EH (cell line): ENCODE measurements at places on chromosomes 2 and 18.

- no peak for DNase-seq
These were observed 304.1 kb upstream of the TNP1 start for GRCh38 chr2:217163987-217164386.

- DNase-seq, result peak; percentile 64
These were observed 45.7 kb downstream of the RALB start for GRCh38 chr2:120298173-120298835.

DNA sequence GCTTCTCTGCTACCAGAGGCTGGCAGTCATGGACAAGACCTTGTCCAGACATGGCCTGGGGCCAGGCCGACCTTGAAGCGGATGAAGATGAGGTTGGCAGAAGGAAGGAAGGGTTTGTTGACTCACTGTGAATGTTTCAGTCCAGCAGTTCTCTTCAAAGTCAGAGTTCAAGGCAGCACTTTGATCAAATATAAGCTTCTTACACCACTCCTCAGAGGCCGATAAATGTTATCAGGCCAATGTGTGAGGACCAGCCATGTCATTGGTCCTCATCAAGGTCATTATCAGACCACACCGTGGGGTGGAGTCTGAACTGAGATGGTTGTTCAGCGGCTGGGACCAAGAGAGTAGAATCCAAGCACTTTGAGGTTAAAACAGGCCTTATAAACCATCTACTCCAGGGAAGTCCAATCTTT, 35.5 kb downstream of the QPCT start:
- DNase-seq, result peak; percentile 12

- no peak for DNase-seq
These were observed 36.9 kb downstream of the ATP9B start for GRCh38 chr18:79106084-79106483.

DNA sequence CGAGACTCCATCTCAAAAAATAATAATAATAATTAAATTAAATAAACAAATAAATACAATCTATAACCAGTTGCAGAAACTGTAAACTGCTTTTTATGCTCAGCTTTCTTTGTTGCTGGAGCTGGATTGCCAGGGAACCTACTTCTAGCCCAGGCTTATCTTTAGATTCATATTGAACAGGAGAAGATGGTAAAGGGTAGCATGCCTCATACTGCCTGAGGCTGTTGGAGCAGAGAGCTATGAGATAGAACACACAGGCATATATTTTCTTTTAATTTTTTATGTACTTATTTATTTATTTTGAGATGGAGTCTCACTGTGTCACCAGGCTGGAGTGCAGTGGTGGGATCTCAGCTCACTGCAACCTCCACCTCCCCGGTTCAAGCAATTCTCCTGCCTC, 28.7 kb upstream of the EML4 start:
- DNase-seq, result peak; percentile 39

- DNase-seq, result no peak
These were observed 142.8 kb downstream of the TMEM17 start for GRCh38 chr2:62363166-62363565.

GRCh38 chr2:238684362-238685326, 163.2 kb upstream of the TWIST2 start:
- peak; percentile 96 for DNase-seq

GRCh38 chr2:55604027-55604565, 13.3 kb downstream of the PPP4R3B start:
- DNase-seq, result peak; percentile 30

- DNase-seq, result peak; percentile 77
These were observed 76.7 kb downstream of the RND3 start for GRCh38 chr2:150410809-150411208.

GRCh38 chr2:152594022-152594766, 123.1 kb downstream of the PRPF40A start:
- DNase-seq, result no peak
